Caudate nucleus (tissue), 63 donors: ENCODE measurements at places on chromosomes 13 and 19.

DNA sequence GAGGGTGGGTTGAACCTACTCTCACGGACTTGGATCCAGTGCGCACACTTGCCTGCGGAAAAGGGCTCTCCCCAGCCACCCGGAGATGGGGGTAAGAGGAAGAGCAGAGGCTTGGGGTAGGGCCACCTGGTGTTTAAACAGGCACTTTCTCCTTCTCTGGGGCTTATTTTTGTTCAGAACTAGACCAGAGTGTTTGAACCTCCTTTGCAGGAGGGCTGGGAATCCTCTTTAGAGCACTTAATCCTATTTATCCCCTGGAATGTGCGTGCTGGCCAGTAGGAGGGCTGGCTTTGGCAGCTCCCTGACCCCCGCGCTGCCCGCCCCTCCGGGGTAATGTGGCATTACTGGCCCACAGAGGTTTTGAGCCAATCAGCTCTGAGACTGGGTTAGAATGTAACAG, 2.0 kb downstream of the RGS9BP start:
- DNase-seq: no peak

DNA sequence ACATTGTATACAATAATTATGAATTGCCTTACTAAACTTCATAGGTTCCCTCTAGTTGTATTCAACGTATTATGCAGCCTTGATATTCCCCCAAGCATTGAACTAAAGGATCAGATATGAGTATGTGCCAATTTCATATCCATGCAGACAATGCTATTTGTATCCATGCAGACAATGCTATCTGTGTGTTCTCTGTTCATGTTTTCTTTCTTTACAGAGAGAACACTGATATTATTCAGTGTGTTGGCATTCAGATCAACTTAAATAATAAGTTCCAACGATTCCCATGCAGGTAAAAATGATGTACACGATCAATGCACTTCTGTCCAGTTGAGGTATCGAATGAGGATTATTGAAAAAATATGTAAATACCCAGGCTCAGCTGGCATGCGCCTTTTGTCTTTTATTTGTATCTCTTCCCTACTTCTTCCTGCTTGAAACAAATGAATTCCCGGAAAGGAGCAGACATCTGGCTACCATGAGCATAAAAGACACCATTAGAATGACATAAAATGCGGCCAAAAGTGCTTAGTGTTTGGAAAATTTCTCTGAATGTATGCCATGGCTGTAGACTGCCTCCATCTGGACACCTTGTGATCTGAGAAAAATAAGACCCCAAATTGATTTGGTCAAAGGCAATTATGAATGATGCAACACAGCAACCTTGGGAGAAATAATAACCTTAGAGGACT, 731.5 kb downstream of the SLITRK1 start:
- DNase-seq: no peak

DNA sequence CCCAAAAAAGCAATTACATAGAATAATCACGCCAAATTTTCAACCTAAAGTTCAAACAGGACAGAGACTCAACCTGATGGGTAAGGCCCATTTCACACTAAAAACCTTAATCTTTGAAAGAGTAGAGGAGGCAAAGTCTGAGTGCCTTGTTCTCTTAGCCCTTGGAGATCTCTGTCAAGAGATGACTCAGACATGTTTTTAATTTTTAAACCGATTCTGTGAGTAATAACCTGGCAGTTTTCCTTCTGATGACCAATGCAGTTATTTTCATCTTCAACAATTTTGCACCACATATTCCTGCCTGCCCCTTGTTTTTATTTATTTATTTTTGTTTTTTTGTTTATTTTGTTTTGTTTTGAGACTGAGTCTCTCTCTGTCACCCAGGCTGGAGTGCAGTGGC, 11.5 kb upstream of the TNFSF9 start:
- no peak for DNase-seq

GRCh38 chr19:38386300-38386970, 1.4 kb downstream of the GGN start:
- no peak for DNase-seq

DNA sequence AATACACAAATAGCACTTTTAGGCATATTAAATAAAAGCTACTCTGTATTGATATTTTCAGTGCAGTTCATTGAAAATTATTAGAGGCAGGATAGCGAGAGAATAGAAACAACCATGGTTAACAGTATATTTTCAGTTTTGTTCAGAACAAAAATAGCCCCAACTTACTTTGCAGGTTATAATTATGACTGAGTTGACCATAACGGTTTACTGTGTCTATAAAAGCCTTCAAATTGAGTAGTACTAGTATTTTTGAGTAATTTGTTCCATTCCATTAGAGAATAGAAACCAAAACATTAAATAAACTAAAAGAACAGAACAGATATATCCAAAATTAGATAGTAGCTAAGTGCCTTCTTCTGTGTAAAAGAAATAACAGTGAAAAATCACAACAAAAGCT, 1108.4 kb upstream of the PCDH20 start:
- DNase-seq: no peak

GRCh38 chr19:42657556-42657955, 62.8 kb upstream of the CEACAM8 start:
- DNase-seq: no peak

GRCh38 chr13:75393839-75394520, 88.0 kb downstream of the TBC1D4 start:
- DNase-seq: no peak

- DNase-seq: no peak
These were observed 30.7 kb downstream of the CEACAM1 start for GRCh38 chr19:42497492-42498168.

DNA sequence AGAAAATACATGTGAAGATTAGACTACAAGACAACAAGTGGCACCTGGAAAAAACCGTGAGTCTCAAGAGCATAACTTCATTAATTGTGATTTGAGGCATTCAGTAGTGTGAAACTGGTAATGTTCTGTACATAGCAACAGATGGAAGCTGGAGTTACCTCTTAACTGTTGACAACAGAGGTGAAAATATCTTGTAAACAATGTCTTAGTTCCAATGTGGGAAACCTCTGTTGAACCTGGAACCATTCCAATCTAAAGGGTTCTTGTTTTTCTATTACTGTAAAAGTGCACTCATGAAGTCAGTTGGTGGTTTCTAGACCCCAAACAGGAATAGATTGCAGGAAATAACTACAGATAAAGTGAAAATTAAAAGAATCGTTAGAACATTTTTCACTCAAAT, 728.4 kb downstream of the SLITRK1 start:
- no peak for DNase-seq

GRCh38 chr13:104355041-104355670, 1288.9 kb upstream of the SLC10A2 start:
- DNase-seq: no peak

DNA sequence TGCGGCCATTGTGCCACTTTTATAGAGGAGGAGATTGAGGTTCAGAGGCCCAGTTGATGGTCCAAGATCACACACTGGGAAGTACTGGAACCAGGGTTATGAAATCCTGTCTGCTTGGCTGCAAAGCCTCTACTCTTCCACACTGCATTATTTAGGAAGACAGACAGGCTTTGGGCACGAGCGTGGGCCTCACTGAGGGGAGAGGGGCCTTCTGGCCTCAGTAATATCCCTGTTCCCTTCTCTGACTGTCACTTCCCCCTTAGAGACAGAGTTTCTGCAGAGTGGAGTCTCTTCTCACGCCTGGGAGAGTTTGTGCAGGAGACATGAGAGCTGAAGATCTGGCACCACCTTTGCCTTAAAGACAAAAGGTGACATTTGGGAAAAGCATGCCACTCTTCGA, 49.0 kb upstream of the PNMA8B start:
- DNase-seq: no peak

- no peak for DNase-seq
These were observed 99.4 kb upstream of the FNDC3A start for GRCh38 chr13:48876289-48876688.

DNA sequence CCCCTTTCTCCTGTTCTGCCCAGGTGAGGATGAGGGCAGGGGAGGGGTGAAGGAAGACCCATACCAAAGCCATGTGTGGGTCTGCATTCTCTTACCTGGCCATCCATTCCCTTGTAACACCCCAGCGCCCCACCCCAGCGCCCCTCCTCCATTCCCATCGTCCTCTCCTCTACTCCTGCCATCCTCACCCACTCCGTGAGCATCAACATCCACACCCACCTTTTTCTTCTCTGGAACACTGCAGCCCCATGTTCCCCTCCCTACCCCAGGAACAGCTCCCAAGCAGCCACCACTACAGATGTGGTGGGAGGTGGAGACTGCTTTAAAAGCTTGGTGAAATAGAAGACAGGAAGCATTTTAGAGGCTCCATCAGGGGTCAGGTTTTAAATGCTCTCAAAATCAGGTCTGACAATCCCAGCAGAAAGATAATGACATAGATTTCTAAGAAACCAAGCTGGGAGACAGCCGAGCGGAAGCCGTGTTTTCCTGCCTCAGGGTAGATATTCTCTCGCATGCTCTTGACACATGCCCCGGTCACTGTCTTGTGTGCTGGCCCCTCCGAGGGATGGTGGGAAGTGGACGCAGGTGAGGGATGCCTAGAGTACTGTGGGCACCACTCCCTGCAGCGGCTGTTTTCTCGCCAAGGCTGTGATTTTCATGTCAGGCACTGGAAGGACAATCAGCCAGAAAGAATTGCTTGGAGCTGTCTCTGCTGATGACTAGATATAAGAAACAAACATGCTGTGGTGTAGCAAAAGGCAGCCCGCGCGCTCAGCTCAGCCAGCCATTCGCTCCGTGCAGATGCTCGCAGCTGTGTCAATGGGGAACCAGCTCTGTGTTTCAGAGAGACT, 9.8 kb downstream of the MEDAG start:
- DNase-seq: no peak

DNA sequence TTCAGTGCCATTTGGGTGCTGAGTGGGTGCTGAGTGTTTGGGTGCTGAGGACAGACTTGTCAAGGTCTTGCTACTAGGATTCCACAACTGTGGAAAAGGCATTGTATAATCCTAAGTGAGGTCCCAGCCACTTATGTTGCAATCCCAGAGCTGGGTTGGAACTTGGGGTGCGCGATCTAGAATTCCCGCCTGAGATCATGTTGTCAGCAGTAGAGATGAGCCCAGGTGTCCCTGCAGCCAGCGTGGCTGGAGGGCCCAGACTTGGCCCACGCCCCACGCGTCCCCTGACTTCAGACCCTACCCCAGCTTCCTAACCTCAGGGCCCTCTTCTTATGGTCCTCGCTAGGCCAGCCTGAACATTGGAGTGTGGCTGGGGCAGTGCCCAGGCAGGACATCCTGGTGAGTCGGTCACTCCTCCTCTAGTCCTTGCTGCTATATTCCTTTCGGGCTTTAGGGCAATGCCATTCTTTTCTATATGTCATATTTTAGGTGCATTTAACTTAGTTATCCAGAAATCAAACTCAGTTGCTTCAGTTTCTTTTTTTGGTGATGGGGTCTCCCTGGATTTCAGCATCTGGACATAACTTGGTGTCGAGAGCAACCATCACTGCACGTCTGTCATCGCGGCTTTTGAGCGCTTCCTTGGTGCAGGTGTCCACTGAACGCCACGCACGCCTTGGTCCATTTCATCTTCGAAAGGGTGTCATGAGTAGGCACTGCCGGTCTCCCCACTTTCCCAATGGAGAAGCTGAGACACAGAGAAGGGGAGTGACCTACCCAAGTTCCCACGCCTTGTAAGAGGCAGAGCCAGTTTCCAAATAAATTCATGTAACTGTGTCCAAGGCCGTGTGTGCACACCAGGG, 46.4 kb upstream of the F7 start:
- no peak for DNase-seq

DNA sequence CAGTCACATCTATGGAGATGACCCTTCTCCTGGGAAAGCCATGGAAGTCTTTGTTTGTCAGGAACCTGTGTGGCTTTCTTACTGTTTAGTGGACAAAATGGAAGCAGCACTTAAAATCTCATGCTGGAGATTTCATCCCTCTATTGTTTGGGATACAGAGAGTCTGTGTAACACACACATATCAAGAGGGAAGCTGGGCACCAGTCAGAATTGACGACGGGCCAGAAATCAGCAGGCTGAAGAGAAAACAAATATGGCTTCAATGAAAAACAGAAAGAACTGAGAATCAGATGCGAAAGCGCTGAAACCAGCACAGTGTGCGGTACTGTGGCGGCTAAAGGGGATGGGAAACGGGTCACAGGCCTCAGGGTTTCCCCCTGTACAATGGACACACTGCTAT, 72.2 kb upstream of the WASF3 start:
- DNase-seq: no peak

- no peak for DNase-seq
These were observed 1242.2 kb upstream of the MIR17HG start for GRCh38 chr13:90105276-90105675.

DNA sequence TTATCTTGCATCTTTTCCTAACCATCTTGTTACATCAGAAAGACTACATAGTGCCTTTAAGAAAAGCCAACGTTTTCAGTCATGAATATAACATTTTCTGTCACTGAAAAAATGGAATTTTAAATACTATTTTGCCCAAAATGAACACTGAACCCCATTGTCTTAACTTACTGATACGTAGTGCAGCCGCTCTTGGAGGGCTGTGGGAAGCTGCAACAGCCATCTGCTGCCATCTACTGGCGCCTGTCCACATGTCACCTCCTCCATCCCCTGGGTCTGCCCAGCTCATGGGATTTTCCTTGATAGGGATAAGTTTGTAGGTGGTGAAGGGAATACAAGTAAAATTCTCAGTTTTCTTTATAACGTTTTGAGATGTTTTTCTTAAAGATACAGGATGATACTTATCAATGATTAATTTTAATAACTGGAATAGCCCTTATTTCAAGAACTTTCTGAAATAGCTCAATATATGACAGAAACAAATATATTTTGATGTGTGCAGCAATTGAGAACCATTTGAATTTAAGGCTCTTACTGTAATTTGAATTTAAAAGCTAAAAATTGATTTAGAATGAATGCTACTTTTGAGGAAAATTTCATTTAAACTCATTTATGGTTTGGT, 73.7 kb downstream of the GGACT start:
- DNase-seq: peak; percentile 69

DNA sequence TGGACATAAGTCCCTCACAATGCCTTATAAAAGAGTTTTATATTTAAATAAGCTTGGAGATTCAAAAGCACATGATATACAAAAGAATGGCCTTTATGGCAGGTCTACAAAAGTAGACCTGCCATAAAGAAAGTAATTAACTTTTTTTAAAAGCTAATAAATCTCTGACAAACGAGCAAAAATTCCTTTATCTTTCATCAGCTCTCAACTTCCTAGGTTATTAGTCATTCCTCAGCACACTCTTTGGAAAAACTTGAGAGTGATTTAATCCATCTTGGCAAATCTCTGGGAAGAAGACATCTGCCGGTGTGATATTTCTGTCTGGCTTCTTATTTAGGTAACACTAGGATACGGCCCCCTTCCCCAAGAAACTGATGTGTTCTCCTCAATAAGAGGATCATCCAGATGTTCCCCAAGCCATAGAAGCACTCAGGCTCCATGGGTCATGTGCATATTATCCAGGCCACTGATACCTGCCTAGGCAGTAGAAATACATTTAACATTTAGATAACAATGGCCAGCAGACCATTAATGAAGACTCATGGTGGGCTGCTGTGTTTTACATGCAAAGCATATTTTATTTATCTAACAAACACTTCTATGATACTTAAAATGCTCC, 372.7 kb downstream of the LIG4 start:
- DNase-seq: no peak

DNA sequence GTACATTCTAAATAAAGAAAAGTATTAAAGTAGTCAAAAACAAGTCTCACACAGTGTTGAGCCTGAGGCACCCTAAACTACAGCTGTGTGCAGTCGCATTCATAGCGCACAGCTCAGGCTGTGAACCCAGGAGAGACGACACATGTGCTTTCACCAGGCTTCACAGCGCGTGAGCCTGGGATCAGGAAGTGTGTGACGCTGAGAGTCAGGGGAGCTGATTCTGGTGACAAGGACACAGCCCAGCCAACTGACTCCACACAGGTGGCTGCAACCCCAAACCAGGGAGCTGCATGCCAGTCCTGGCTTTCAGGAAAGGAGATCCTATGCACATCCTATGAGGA, 41.6 kb downstream of the COL4A1 start:
- no peak for DNase-seq
